Breast epithelium (tissue), 4 donors: ENCODE measurements at places on chromosomes 6 and 20. TPM values are rescaled to one million over a fixed set of nuclear protein-coding genes. Genes with fewer than 3 reads are reported as not detected.

DNA sequence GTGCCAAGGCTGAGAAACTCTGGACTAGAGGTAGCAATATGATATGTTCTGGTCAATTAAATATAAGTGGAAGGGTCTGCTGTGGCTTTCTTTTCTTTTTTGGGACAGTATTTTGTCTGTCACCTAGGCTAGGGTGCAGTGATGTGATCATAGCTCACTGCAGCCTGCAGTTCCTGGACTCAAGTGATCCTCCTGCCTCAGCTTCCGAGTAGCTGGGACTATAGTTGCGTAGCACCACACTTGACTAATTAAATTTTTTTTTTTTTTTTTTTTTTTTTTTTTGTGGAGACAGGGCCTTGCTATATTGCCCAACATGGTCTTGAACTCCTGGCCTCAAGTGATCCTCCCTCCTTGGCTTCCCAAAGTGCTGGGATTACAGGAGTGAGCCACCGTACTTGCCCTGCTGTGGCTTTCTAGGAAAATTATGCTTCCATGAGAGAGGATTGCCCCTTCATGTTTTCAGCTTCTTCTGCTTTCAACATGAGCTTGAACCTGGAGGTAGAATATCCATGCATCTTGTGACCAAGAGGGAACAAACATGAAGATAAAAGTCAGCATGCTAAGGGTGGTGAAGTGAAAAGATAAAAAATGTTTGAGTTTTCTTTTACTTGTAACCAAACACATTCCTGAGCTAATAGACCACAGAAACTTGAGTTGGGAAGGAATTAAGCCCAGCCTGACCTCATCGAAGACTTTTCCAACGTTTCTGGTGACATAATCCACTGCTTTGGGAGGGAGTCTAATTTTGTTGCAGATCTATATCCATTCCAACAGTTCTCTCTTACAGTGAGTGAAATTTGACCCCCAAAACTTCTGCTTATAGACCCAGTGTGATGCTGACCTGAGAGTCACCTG is 75.1 kb downstream of the CARMIL1 start:
- H3K4me1 ChIP-seq = no peaks in the 10 kb centered on the region
- H3K27ac ChIP-seq = no peak overlapping the region
- H3K27me3 ChIP-seq = no peaks in the 10 kb centered on the region
- no peaks in the 10 kb centered on the region for H3K36me3 ChIP-seq

DNA sequence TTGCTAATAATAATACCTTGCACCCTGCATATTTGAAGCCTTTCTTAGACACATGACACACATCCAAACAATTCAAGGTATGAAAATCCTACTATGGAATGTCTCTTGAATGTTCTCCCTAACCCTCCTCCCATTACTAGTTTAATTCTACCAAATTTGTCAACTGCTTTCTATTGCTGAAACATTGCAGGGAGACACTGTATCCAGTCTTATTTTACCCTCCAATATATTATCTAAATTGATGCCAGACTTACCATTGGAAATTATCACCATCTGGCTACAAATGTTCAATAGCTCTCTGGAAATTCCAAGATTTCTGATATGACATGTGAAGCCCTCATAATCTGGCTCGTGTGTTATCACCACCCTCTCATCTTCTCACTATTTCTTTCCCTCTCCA is 1027.3 kb upstream of the CITED2 start:
- no peak for DNase-seq
- no peaks in the 10 kb centered on the region for H3K36me3 ChIP-seq
- H3K27me3 ChIP-seq = no peaks in the 10 kb centered on the region
- H3K27ac ChIP-seq = no peak overlapping the region
- H3K4me3 ChIP-seq = no peak overlapping the region

DNA sequence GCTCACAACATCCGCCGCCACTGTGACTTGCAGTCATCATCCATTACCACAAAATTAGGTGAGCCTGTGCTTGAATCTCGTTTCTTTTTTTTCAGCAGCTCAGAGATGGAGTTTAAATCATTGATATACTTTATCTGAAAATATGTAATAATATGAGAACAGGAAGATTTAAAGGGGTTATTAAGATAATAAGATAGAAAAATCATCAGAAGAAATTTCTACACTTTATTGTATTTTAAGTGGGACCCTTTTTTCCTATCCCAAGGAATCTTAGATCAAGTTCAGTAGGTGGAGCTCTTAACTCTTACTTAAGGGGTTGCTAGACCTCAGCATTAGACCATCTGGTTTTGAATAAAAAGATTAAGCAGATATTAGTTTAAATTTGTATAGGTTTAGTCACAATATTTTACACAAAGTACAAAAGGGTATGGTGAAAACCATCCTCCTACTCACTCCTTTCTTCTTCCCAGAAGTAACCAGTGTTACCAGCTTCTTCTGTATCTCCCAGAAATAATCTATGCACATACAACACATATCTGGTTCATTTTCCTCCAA is 9.4 kb upstream of the NCOA7 start:
- H3K27ac ChIP-seq = peak overlapping the region; percentile 96
- H3K27me3 ChIP-seq = no peaks in the 10 kb centered on the region
- no peaks in the 10 kb centered on the region for H3K36me3 ChIP-seq
- DNase-seq = no peak

PRICKLE4 gene
- 5.3 TPM for total RNA-seq

BMP7 gene
- 1.6 TPM for total RNA-seq

DNA sequence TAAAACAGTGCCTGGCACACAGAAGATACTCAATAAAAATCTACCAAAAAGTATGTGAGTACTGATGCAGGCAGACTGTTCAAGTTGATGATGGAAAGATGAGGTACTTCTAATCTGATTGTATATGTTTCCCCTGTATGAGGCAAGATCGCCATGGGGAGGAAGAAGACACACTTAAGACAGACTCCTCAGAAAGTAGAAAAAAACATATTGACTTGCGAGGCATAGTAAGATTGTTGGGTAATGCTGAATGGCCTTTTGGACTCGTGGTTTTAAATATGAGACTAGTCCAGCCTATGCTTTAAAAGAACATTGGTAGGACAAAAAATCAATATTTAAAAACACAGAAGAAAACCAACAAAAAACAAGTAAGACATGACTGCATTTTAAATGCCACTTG is 72.6 kb downstream of the SHPRH start:
- no peak overlapping the region for H3K4me3 ChIP-seq
- no peaks in the 10 kb centered on the region for H3K27me3 ChIP-seq
- H3K36me3 ChIP-seq = no peaks in the 10 kb centered on the region
- H3K27ac ChIP-seq = no peak overlapping the region

- no peak for DNase-seq
- no peaks in the 10 kb centered on the region for H3K27me3 ChIP-seq
- no peaks in the 10 kb centered on the region for H3K36me3 ChIP-seq
- no peaks in the 10 kb centered on the region for H3K4me1 ChIP-seq
These were observed 35.2 kb upstream of the EEF1E1 start for GRCh38 chr6:8137529-8137939.

HNF4A gene
- total RNA-seq = not detected

KCNK5 gene
- total RNA-seq = 1.8 TPM

GRM4 gene
- total RNA-seq = not detected

DNA sequence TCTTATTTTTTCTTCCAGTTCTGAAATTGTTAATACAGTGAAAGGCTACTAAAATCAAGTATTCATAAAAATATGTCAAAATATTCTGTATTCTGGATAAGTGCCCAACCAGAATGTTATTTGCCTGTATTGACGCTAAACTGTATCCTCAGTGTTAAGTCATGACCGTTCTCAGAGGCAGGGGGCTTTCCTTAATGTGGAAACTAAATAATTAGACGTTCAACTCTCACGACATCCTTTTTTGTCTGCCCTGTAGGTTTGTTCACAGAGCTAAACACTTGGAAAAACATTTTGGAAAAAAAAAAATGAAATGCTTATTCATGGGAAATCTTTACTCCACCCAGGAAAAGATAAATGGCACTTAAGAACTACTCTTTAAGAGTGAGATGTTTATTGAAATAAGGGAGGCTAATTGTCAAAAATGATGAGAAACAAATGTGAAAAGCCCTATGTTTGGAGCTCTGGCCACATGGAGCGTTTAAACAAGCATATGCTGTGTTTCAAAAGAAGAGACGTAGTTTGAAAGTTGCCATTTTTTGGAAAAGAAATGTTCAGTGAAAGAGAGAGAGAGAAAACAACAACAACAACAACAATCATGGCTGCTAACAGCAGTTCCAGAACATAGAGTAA is 453.1 kb upstream of the MARCKS start:
- H3K36me3 ChIP-seq = no peaks in the 10 kb centered on the region
- no peaks in the 10 kb centered on the region for H3K4me1 ChIP-seq
- no peak overlapping the region for H3K4me3 ChIP-seq
- no peak for DNase-seq

VNN1 gene
- total RNA-seq = 8.6 TPM

- H3K4me3 ChIP-seq = no peak overlapping the region
- no peaks in the 10 kb centered on the region for H3K4me1 ChIP-seq
- DNase-seq = no peak
- no peaks in the 10 kb centered on the region for H3K36me3 ChIP-seq
- no peak overlapping the region for H3K27ac ChIP-seq
These were observed 370.2 kb upstream of the SASH1 start for GRCh38 chr6:147972448-147972847.

- H3K4me1 ChIP-seq = no peaks in the 10 kb centered on the region
- H3K4me3 ChIP-seq = no peak overlapping the region
- H3K36me3 ChIP-seq = no peaks in the 10 kb centered on the region
- no peak for DNase-seq
These were observed 60.0 kb upstream of the ZFAND3 start for GRCh38 chr6:37759221-37760144.

GRCh38 chr6:84785671-84786070 is 21.3 kb upstream of the TBX18 start:
- no peaks in the 10 kb centered on the region for H3K36me3 ChIP-seq
- no peaks in the 10 kb centered on the region for H3K4me1 ChIP-seq
- H3K27me3 ChIP-seq = no peaks in the 10 kb centered on the region
- no peak for DNase-seq
- H3K4me3 ChIP-seq = no peak overlapping the region
- no peak overlapping the region for H3K27ac ChIP-seq

OSER1 gene
- total RNA-seq = 59.6 TPM

SLC24A3 gene
- 12.3 TPM for total RNA-seq

UBE2C gene
- 1.2 TPM for total RNA-seq

DNA sequence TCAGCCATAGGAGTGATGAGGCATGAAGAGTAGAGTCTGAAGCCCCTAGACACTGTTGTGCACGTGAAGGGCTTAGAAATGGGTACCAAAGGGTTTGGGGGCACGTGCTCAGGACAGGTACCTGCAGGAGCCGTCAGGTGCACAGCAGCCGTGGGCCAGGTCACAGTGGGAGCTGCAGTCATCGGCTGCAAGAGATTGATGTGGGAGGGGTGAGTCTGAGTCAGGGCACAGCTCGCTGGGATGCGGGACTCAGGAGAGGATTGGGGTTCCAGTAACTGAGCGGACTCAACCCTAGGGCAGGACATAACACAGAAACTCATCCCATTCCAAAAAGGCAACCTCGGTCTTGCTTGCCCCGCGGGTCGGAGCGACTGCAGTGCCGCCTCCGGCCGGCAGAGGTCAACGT is 1.1 kb downstream of the DLK2 start:
- peaks cover 2% of the 10 kb centered on the region for H3K27me3 ChIP-seq
- no peaks in the 10 kb centered on the region for H3K36me3 ChIP-seq
- DNase-seq = peak; percentile 79
- H3K27ac ChIP-seq = peak overlapping the region; percentile 46
- H3K4me3 ChIP-seq = peak overlapping the region; percentile 84

TRDN gene
- not detected for total RNA-seq

GRCh38 chr6:54775576-54775975 is 71.0 kb upstream of the FAM83B start:
- H3K27me3 ChIP-seq = no peaks in the 10 kb centered on the region
- H3K4me1 ChIP-seq = no peaks in the 10 kb centered on the region
- DNase-seq = no peak
- no peak overlapping the region for H3K27ac ChIP-seq
- no peaks in the 10 kb centered on the region for H3K36me3 ChIP-seq

GRCh38 chr20:18284805-18285533 is 3.4 kb upstream of the ZNF133 start:
- no peak overlapping the region for H3K4me3 ChIP-seq
- no peak overlapping the region for H3K27ac ChIP-seq
- peaks cover 7% of the 10 kb centered on the region for H3K4me1 ChIP-seq

ZC2HC1B gene
- total RNA-seq = not detected

DNA sequence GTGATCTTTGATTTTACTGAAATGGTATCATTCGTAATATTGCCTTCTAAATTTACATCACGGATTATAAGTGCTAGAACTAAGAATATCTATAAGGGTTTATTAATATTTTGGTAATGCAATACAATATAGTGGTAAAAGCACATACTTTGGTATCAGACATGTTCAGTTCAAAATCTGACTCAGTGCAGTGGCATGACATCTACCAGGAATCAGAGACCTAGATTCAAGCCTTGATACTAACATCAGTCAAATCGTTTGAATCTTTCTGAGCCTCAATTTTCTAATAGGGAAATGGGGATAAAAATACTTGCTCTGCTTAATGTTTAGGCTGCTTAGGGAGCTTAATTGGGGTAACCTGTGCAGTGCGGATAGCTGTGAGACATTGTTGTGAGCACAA is 488.0 kb downstream of the BCKDHB start:
- no peak overlapping the region for H3K27ac ChIP-seq
- no peak for DNase-seq
- no peak overlapping the region for H3K4me3 ChIP-seq
- no peaks in the 10 kb centered on the region for H3K27me3 ChIP-seq
- no peaks in the 10 kb centered on the region for H3K4me1 ChIP-seq

DNA sequence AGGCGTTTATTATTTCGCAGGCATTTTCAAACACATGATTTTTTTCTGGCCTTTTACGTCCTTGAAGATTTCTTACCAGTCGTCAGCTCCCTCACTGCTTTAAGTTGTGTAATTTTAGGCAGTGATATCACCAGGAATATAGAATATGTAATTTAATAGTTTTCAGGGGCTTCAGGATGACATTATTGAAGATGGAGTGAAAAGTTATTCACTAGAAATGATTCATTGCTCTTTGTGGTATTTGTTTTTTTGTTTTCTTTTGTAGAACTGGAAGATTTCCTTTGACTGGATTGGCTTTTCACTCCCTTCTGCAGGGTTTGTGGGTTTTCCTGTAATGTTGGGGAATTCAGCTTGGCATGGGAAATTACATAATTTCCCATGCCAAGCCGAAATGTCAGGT is 2.0 kb downstream of the LRRC1 start:
- no peak for DNase-seq
- H3K27ac ChIP-seq = peak overlapping the region; percentile 88
- no peaks in the 10 kb centered on the region for H3K36me3 ChIP-seq
- peak overlapping the region; percentile 78 for H3K4me3 ChIP-seq
- H3K4me1 ChIP-seq = peaks cover 8% of the 10 kb centered on the region
- no peaks in the 10 kb centered on the region for H3K27me3 ChIP-seq

GRCh38 chr6:17038316-17038715 is 63.5 kb upstream of the STMND1 start:
- H3K4me3 ChIP-seq = no peak overlapping the region
- no peaks in the 10 kb centered on the region for H3K27me3 ChIP-seq
- H3K4me1 ChIP-seq = no peaks in the 10 kb centered on the region

DNA sequence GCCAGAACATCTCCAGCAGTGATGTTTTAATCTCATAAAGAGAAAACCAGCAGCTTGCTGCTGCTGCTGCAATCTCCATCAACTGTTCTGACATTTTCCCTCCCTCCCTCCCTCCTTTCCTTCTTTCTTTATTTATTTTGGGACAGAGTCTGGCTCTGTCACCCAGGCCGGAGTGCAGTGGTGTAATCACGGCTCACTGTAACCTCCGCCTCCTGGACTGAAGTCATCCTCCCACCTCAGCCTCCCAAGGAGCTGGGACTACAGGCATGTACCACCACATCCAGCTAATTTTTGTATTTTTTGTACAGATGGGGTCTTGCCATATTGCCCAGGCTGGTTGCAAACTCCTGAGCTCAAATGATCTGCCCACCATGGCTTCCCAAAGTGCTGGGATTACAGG is 5.7 kb downstream of the ELOVL5 start:
- H3K4me1 ChIP-seq = no peaks in the 10 kb centered on the region
- H3K27me3 ChIP-seq = no peaks in the 10 kb centered on the region
- H3K27ac ChIP-seq = no peak overlapping the region
- H3K36me3 ChIP-seq = no peaks in the 10 kb centered on the region
